Stimulated activated CD8-positive, alpha-beta memory T cell treated with anti-CD3 and anti-CD28 coated beads, Interleukin-7, amount 100 ng/mL, for 1 hour (primary cell): ENCODE measurements at places on chromosomes 16 and 17.

DNA sequence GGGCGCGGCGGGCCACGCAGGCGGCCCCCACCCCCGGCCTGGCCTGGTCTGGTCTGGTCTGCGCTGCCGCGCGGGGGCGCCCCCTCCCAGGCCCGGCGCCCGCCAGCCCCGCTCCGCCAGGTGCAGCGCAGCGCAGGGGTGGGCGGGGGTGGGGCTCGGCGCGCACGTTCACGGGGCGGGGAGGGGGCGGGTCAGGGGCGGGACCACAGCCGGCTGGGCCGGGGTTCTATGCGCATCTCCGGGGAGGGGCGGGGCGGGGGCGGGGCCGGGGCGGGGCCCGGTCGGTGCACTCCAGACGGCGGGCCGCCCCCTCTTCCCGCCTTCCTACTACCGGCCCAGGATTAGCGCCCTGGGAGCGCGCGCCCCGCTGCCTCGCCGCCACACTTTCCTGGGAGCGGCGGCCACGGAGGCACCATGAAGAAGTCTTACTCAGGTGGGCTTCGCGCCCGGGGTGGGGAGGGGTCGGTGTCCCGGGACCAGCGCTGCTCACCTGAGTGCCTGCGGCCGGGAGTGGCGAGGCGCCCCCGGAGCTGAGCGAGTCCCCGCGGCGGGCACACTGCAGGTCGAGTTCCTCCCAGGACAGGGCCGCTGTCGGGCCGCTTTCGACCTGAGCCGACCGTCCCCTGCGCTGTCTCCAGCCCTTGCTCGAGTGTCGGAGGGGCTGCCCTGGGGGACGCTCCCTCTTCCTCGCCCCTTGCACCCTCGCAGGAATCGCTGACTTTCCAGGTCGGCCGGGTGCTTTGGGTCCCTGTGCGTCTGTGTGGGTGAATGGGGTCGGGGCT is 140.5 kb downstream of the SEC14L1 start:
- peak; percentile 29 for DNase-seq

- DNase-seq, result no peak
Observed at GRCh38 chr17:21299981-21300600, 15.6 kb downstream of the MAP2K3 start.

- DNase-seq, result no peak
Observed at GRCh38 chr16:86122681-86123342, 223.8 kb downstream of the IRF8 start.

DNA sequence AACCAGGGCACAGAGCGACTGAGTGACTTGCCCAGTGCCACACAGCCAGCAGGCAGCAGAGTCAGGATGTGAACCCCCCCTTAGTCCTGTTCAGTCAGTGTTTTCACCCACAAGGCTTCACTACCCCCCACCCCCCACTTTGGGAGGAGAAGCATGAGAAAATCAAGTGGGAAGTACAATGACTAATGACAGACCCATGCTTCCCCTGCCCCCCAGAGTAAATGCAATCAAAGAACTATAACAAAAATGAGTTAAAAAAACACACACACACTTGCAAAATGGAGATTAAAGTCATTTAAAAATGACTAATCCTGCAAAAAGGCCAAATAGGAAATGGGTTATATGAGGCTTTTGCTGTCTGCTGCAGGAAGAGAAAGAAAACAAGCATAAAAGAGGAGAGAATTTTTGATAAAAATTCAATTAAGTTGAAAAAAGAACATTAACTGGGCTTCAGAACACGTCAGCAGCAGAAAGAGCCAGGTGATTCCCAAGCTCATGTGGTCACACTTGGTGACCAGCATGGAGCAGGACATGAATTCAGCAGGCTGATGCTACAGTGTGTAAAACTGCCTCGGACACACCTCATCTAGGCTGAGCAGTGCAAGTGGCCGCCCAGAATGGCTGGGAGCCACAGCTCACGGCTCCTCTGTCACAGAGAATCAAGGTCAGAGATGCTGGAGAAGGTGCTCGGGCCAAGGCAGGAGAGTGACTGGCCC is 212.3 kb downstream of the ZNF423 start:
- no peak for DNase-seq

- DNase-seq, result no peak
Observed at GRCh38 chr16:2339521-2340484, 725 bp downstream of the ABCA3 start.

GRCh38 chr17:10031606-10032005 is 126.5 kb upstream of the RCVRN start:
- DNase-seq, result no peak

- DNase-seq, result no peak
Observed at GRCh38 chr17:62681939-62682381, 54.5 kb downstream of the MRC2 start.

GRCh38 chr16:81165411-81166097 is 69.4 kb upstream of the GCSH start:
- no peak for DNase-seq

- DNase-seq, result no peak
Observed at GRCh38 chr17:40326832-40327199, 17.8 kb downstream of the RARA start.

GRCh38 chr17:74212209-74212912 is 1.0 kb upstream of the TTYH2 start:
- no peak for DNase-seq

GRCh38 chr17:7444682-7445618 is at the start of gene CHRNB1:
CHRNB1 (plus strand) TSS chr17:7445061; CDS start chr17:7445128, 67 bp downstream.
- no peak for DNase-seq

DNA sequence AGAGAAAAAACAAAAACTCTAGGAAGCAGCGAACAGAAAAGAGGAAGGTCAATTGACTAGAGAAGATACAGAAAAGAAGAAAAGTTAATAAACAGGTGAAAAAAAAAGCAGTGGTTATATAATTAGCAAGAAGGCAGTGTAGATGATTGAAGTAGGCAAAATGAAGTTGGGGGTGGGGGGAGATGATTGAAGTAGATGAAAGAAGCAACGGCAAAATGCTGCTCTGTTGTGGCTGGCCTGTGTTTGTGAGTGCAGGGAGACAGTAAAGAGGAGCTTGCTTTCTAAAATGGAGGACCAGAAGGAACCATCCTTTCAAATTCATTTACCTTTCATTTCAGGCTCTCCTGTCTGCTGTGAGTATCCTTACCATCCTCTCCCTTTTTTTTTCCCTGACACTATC is 3.6 kb downstream of the EVI2B start:
- no peak for DNase-seq

- no peak for DNase-seq
Observed at GRCh38 chr16:28107232-28107631, 43.7 kb upstream of the GSG1L start.

GRCh38 chr17:80263253-80264204 is 2.9 kb downstream of the RNF213 start:
- DNase-seq, result peak; percentile 76

- no peak for DNase-seq
Observed at GRCh38 chr17:77828749-77829539, 129.6 kb upstream of the TNRC6C start.

- no peak for DNase-seq
Observed at GRCh38 chr16:80233097-80233835, 307.5 kb upstream of the DYNLRB2 start.
